ENCODE measurements at places on chromosomes 2 and 18. TPM values are rescaled to one million over a fixed set of nuclear protein-coding genes. Genes with fewer than 3 reads are reported as not detected.
A peak's percentile ranks its signal among the peaks of the same experiment; 100 is the strongest.

- DNase-seq = peak; percentile 11
These were observed 99.1 kb downstream of the SETBP1 start for GRCh38 chr18:44779753-44780292.

- DNase-seq = no peak
These were observed 19.0 kb downstream of the TBC1D8 start for GRCh38 chr2:101132202-101132601.

- no peak for DNase-seq
These were observed 48.1 kb downstream of the B3GNT2 start for GRCh38 chr2:62243983-62244382.

DNA sequence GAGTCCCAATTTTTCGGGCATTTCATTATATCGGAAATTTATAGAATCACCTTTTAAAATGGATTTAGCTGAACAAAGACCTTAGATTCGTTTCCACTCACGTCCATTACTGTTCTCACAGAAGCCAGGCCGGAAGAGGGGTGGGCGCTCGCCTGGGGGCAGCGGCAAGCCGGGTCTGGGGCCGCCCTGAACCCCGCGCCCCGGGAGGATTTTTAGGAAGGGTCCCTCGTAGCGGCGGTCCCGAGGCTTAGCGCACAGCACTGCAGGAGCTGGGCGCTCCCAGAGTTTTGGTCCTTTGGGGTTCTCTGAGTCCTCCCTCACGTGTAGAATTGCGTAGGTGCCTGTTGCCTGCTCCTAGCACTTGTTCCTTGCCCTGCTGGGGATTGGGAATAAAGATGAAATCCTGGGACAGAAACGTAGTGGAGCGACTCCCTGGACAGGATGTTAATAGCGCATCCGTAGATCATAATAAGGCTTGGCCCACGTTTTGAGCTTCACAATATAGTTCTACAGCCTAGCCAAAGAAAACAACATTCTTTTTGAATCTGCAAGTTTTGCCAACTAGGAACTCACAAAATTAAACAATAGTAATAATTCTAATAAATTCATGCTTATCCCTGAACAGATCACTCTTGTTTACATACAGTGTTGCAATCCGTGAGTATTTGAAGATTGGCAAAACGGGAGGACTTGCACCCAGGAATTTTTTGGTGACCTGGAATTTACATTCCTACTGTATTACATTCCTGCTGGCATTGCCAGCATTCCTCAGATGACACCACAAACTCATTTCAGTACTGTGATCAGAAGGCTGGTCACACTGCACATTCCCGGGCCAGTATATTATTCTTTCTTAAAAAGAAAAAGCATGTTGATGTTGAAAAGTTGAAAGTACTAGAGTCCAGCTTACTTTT lies 875 bp downstream of the C18orf63 start:
- peak; percentile 62 for DNase-seq

AKAIN1 gene
- total RNA-seq = not detected

DNA sequence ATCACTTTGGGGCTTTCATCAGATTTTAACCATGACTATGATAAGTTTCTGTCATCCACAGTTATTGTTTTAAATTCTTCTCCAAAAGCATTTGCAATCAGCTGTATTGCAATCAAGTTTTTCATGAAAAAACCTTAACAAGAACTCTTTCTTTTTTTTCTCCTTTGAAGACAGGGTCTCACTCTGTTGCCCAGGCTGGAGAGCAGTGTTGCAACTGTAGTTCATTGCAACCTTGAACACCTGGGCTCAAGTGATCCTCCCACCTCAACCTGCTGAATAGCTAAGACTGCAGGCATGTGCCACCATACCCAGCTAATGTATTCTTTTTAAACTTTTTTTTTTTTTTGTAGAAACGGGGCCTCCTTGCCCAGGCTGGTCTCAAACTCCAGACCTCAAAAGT lies 45.5 kb upstream of the C2orf66 start:
- DNase-seq = no peak

DNA sequence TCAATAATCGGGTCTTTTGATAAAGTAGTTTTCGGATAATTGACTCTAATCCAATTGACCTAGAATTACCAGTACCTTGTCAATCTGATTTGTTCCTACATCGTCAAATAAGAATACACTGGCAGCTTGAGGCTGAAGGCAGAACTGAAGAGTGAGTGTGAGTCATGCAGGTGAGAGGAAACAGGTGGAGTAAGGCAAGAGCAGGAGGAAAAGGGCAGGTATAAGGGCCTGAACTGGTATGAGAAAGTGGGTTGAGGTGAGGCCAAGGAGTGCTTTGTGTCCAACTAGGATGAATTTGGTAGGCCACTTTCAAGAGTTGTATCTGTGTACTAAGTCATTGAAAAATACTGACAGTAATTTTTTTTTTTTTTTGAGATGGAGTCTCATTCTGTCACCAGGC lies 186.0 kb downstream of the ZNF385B start:
- DNase-seq = peak; percentile 71

DNA sequence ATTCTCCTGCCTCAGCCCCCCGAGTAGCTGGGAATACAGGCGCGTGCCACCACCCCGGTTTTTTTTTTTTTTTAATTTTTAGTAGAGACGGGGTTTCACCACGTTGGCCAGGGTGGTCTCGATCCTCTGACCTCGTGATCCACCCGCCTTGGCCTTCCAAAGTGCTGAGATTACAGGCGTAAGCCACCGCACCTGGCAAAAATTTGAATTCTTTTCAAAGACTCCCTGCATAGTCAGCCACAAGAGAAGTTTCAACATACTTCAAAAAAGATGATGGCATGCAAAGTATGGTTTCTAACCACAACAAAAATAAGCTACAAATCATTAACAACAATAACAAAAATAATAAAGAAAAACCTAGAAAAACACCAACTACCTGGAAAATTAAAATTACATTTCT lies 22.0 kb downstream of the HYCC2 start:
- no peak for DNase-seq

- DNase-seq = no peak
These were observed 40.9 kb downstream of the LRATD1 start for GRCh38 chr2:14673351-14673875.

DNA sequence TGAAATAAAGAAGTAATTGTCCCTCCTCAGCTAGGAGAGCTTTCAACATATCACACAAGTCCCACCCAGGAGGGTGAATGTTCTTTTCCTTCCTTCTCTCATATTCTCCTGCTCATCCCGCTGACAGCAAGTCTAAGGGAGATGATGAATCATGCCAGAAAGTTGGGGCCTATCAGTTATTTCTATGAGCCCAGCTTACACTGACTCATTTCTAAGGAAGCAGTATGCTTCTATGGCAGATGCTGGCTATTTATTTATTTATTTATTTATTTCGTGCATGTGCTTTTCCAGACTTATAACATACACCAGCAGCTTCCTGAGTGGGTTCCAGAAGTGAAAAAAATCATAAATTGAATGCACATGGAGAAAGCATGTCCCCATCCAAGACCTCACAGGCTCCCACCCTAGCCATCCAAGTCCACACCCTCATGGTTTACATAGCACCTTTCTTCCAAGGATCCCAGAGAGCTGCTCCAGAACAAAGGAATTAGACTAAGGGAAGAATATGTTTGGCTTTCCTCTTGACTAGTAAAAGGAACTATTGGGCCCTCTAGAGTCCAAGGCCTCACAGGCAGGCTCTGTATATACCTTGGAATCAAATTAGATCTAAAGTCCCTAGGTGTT lies 1074.2 kb upstream of the ZEB2 start:
- DNase-seq = no peak

CELF4 gene
- total RNA-seq = 1.4 TPM

- no peak for DNase-seq
These were observed 228.9 kb downstream of the ADCYAP1 start for GRCh38 chr18:1133541-1133940.

SERPINB5 gene
- total RNA-seq = not detected

- DNase-seq = no peak
These were observed 423.8 kb upstream of the HS6ST1 start for GRCh38 chr2:128742467-128742866.

DNA sequence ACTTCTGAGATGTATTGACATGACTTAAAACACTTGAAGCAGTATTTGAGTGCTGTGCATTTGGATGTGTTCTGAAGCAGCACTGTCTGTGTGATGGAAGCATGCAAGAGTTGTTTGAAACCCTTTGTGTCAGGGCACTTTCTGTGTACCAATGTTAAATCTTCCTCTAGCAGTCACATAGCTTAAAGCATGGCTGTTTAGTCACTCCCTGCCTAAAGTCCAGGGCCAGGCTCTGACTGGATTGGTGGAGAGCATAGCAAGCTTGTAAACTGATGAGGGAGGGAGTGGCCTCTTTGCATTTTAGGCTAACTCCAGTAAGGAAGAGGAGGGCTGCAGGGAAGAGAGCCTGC lies 73.5 kb downstream of the MYO1B start:
- no peak for DNase-seq

MATN3 gene
- 4.9 TPM for total RNA-seq

DNA sequence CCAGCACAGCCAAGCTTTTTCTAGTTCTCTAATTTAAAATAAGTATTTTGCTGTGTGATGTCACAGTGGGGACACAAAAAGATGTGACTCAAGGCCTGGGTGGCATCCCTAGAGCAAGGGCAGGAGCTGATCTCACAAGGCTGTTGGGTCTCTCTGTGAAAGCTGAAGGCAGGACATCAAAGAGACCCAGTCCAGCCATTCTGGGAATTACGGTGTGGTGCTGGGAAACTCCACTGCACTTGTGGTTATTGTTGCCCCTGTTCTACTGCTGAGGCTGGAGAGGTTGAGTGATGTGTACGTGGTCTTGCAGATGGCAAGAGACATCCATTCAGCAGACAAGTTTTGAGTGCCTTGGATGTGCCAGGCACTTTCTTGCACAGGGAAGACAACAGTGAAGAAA lies 352.9 kb downstream of the CYRIA start:
- no peak for DNase-seq

All from upper lobe of left lung (tissue), 6 donors.